ENCODE measurements at places on chromosomes 4 and X.

- no peak for DNase-seq
Measured at GRCh38 chr4:100929758-100930157, 411.9 kb upstream of the EMCN start.

- no peak for DNase-seq
Measured at GRCh38 chr4:182923796-182924340, 6.7 kb upstream of the DCTD start.

GRCh38 chr4:81538716-81539427 is 67.2 kb upstream of the RASGEF1B start:
- DNase-seq: no peak

GRCh38 chr4:8235686-8236085 is 33.9 kb upstream of the HTRA3 start:
- no peak for DNase-seq

DNA sequence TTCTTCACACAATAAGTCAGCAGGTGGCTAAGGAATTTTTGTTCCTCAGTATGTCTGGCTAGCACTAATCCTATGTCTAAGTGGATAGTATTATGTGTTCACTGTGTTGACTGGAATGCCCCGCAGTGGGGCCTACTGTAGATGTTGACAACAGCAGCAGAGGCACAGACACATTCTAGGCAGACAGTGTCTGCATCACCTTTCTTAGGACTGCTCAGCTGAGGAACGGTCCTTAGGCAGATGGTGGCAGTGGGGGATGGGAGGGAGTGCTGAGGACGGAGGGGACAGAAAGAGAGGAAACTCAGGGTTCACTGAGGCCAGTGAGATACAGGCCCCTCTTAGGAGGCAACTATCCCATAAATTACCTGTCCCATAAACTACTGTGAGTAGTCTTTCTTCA is 44.6 kb upstream of the LEF1 start:
- DNase-seq: no peak

DNA sequence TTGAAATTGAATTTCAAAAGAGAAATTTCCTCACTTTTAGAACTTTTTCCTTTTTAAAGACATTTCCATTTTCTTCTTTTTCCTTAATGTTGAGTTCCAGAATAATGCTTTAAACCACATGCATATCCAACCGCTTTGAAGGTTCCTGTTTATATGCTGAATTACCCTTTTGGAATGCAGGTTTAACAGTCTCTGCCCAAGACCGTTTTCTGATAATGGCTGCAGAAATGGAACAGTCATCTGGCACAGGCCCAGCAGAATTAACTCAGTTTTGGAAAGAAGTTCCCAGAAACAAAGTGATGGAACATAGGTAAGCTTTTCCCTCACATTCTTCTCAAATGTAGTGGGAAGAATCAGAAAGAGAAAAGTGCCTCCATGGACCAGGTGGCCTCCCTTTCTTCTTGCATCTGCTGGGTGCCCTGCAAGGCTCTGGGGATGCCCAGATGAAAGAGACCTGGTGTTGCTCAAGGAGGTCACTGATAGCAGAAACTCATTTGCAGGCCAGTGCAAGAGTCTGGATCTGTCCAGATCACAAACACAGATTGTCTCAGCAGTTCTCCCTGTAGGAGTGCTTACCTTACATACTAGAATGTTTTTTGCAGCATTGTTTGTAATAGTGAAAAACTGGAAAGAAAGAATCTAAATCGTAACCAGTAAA is 42.9 kb downstream of the MOSPD2 start:
- DNase-seq: no peak

GRCh38 chr4:185932491-185932890 is 120.5 kb upstream of the SORBS2 start:
- no peak for DNase-seq

- peak; percentile 38 for DNase-seq
Measured at GRCh38 chr4:163166041-163166579, 580 bp downstream of the NAF1 start.

- DNase-seq: no peak
Measured at GRCh38 chrX:25039036-25039435, 23.3 kb upstream of the ARX start.

GRCh38 chr4:150973626-150974251 is 41.3 kb downstream of the LRBA start:
- DNase-seq: no peak

GRCh38 chrX:71954458-71954857 is 43.8 kb downstream of the NHSL2 start:
- no peak for DNase-seq

- no peak for DNase-seq
Measured at GRCh38 chrX:20666331-20666730, 399.6 kb upstream of the RPS6KA3 start.

GRCh38 chrX:67587946-67588624 is 44.3 kb downstream of the AR start:
- no peak for DNase-seq

DNA sequence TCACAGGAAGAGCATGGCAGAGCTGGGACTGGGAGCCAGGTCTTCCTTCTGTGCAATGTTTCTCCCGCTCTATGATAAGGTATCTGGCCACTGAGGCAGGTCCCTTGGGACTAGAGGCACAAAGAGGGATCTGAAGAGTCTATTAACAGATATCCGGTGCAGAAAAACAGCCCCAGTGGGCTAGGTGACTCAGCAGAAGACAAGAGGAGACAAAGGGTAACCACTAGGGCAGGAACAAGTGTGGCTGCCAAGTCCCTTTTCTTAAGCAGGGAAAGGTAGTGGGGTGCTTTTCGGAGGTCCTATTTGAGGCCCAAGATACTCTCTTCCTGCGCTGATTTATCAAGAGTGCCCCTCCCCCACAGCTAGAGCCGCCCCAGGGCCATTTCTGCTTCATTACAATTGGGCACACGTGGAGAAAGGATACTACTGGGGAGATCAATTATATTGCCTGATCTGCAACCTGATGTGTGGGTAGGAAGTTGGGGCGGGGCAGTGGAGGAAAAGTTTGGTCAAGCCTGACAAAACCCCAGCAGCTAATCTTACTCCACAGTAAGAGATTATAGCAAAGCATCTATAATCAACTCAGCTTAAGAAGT is at the start of gene DGAT2L6:
DGAT2L6 (plus strand) TSS at position 546 of the 596 bp plus-strand sequence. CDS start 100 bp downstream, outside the sequence.
- no peak for DNase-seq

GRCh38 chr4:145042601-145043285 is 55.3 kb downstream of the ANAPC10 start:
- DNase-seq: no peak
